ENCODE measurements at places on chromosomes 3 and 15. TPM values are rescaled to one million over a fixed set of nuclear protein-coding genes. Genes with fewer than 3 reads are reported as not detected.

GRCh38 chr15:80010131-80010673, 39.2 kb upstream of the BCL2A1 start:
- H3K36me3 ChIP-seq: no peaks in the 10 kb centered on the region
- H3K27me3 ChIP-seq: no peaks in the 10 kb centered on the region
- no peak overlapping the region for H3K27ac ChIP-seq
- DNase-seq: no peak
- H3K4me1 ChIP-seq: no peaks in the 10 kb centered on the region

DNA sequence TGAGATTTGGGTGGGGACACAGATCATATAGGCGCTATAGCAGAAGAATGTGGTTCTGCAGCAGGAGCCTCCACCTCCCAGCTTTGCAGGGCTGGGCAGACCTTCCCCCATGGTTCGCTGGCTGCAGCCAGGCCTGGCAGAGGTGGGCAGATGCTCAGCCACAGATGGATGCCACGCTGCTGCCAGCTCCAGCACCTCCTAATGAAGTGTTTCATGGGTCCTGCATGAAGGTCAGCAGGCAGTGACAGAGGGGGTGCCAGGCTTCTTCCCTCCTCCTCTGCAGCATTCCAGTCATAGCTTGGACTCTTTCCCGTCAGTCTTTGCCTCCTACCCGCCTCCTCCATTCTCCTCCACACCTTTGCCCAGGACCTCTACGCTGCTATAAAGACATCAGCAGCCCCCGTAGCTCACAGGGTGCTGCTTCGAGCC, 85.9 kb downstream of the SLCO3A1 start:
- no peak for DNase-seq
- no peaks in the 10 kb centered on the region for H3K27me3 ChIP-seq
- no peaks in the 10 kb centered on the region for H3K36me3 ChIP-seq
- no peak overlapping the region for H3K4me3 ChIP-seq
- H3K4me1 ChIP-seq: peaks cover 73% of the 10 kb centered on the region
- H3K27ac ChIP-seq: peak overlapping the region; percentile 87

The NLGN1 gene
- 3.3 TPM for total RNA-seq

The ROPN1 gene
- total RNA-seq: not detected

DNA sequence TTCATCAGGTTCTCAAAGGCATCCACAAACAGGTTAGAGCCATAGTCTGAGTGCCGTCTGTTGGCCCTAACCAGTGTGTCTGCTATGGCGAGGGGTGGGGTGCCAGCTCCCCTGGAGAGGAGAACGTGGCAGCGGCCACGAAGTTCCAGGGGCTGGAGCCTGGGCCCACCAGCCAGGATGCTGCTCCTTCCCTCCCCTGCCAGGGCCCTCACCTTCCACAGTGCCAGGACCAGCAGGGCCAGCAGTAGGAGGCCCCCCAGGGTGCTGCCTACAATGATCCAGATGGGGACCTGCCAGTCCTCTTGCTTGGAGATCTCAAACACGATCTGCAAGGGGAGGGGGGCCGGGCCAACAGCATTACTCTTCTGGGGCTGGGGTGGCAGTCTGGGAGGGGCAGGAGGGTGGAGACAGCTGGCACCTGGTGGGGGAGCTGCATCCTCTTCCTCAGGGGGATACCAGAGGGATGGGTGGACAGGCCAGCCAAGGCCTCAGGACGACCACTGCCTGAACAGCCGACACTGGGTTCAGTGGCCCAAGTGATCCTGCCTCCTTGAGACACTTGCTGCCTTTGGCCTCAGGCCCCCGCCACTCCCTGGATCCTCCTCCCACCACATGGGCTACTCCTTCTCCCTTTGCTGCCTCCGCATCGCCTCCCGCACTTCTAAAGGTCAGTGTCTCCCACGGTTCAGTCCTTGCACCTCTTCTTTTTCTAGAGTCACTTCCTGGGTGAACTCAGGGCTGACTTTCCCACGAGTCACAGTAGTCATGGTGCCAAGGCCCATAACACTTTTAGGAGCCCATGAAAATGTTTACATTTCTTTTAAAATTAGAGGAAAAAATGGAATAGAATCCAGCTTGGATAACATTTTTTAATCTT, 26.3 kb downstream of the FEM1B start:
- H3K4me1 ChIP-seq: peaks cover 9% of the 10 kb centered on the region
- no peak for DNase-seq
- no peaks in the 10 kb centered on the region for H3K27me3 ChIP-seq
- no peaks in the 10 kb centered on the region for H3K36me3 ChIP-seq

- no peaks in the 10 kb centered on the region for H3K27me3 ChIP-seq
- H3K27ac ChIP-seq: no peak overlapping the region
- DNase-seq: no peak
- H3K36me3 ChIP-seq: no peaks in the 10 kb centered on the region
Measured at GRCh38 chr15:65338366-65338765, 33.9 kb downstream of the RNU5B-1 start.

All from upper lobe of right lung (tissue), 1 donor.